ENCODE measurements at places on chromosomes 1 and 21. TPM values are rescaled to one million over a fixed set of nuclear protein-coding genes. Genes with fewer than 3 reads are reported as not detected.

DNA sequence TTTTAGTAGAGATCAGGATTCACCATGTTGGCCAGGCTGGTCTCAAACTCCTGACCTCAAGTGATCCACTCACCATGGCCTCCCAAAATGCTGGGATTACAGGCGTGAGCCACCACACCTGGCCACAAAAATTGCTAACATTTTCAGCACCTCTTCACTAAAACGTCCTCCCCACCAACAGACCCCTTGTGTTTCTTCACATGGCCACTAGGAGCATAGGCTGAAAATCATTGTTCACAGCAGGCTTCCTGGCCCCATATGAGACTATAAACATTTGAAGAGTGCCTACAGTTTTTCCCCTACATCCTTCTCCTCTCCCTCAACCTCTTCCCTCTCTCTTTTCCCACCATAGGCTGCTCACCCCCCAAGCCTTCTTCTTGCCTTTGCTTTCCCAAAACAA is 28.0 kb upstream of the SFPQ start:
- DNase-seq = no peak

GRCh38 chr1:18998016-18998724 is 41.7 kb upstream of the IFFO2 start:
- no peak for DNase-seq

Gene SH2D2A
- 0.74 TPM for total RNA-seq

DNA sequence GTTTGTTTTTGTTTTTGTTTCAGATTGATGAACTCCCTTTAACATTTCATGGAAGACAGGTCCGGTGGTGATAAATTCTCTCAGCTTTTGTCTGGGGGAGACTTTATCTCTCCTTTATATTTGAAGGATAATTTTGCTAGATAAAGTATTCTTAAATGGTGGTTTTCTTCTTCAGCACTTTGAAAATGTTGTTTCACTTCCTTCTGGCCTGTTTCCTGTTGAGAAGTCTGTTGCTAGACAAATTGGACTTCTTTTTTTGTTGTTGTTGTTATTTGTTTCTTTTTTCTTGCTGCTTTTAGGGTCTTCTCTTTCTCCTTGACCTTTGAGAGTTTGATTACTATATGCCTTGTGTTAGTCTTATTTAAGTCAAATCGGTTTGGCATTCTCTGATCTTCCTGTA is 50.8 kb downstream of the CRP start:
- DNase-seq = no peak

GRCh38 chr1:93578911-93579825 is 102.5 kb downstream of the BCAR3 start:
- DNase-seq = no peak

- no peak for DNase-seq
These were observed 114.1 kb downstream of the ERG start for GRCh38 chr21:38384238-38384560.

GRCh38 chr1:48043622-48044021 is 46.4 kb upstream of the TRABD2B start:
- DNase-seq = no peak

DNA sequence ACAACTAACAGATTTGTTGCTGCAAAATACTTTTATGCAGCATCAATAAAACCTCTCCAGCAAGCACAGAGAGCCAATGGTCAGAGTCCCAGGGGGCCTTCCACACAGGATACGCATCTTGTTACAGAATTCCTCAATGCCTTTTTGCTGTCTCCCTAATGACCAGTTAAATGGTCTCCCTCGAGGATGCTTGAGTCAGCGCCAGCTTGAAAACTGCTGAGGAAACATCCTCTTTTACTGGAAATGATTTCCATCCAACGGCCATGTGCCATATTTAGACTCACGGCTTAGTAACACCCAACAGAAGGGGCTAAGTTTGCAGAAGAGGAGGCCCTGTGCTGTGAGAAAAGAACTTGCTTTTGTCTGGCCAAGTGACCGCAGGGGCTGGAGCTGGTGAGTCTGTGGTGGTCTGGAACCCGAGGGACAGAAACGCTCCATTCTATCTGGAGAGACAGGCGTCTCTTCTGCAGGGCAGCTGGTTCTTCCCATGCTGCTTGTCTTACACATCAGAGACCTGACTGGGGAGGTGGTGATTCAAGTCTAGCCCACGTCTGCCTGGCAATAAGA is 496.4 kb downstream of the SETD4 start:
- DNase-seq = peak; percentile 76

DNA sequence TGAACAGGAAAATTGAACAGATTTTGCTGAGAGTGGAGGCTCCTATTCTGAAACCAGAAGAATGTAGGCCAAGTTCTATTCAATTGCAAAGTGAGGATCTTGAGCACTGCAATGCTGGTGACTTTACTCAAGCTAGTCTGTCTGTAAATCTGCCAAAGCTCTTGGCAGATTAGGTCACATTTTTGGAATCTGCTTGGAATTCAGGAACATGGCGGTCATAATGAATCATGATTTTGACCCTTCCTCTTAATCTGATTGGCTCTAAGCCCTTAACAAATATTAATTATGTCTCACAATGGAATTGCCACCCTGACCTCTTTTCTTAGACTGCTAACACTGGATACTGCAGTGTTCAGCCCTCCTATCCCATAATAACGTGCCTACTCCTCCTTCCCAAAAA is 7.2 kb upstream of the GNG12 start:
- DNase-seq = no peak

GRCh38 chr1:212520299-212520698 is 87.6 kb downstream of the NENF start:
- DNase-seq = no peak

DNA sequence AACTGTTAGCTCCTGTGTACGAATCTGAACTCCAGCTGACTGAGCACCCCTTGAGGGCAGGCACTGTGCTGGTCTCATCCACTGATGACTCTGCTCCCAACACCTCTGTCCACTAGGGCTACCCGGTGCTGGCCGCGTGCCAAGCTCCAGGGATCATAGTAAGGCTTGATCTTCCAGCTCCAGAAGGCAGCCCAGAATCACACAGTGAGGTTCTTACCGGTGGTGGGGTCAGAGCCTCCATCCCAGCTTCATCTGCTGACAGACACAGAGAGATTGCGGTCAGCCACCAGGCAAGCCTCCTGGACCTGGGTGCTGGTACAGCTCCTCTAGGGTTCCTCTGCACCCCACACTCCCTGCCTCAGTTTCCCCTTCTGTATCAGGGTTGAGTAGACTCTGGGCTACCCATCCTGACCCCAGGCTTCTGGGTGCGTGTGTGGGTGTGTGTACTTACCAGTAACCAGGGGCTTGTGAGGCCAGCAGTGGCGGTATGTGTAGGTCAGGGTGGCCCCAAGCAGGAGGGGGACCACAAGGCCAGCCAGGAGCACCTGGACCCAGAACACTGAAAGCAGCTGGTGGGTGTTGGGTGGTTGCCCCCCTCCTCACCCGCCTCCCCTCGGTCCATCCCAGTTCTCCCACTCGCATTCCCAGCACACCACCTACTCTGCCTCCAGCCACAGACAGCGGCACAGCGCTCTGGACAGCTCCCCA is 3.4 kb downstream of the TNFRSF25 start:
- no peak for DNase-seq

DNA sequence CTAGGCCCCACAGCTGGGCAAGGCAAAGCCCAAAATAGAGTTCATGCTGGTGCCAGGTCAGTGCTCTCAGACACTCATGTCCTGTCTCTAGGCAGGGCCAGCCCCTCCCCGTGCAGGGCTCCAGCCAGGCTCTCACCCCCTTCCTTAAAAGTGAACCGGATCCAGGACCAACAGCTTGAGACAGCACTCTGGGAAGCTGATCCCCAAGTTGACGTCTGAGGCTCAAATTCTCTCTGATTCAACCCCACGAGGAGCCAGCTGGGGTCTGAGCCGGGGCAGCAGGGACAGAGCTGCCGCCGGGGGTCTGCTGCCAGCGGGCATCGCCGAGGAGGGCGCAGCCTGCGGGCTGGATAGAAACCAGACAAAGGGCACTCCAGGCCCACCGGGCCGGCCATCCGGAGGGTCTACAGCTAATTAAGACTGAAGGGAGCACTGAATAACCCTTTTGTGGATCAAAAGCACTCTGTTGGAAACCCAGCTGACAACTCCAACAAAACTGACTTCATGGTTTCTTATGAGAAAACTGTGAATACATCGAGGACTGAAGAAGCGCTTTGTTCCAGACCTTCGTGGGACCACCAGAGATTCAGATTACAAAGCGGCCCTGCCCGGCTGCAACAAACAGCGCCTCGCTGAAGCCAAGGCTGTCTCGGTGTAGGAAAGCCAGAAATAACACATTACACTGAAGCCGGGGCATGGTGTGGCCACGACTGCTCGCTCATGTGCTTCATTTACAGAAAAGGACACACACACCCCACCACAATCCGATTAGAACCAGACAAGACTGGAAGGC is 95.8 kb downstream of the PSMG1 start:
- peak; percentile 70 for DNase-seq

GRCh38 chr1:244919320-244920282 is 55.3 kb upstream of the HNRNPU start:
- DNase-seq = no peak

- no peak for DNase-seq
These were observed 41.0 kb upstream of the ERO1B start for GRCh38 chr1:236322566-236323409.

- peak; percentile 82 for DNase-seq
These were observed 37.8 kb upstream of the BMP8A start for GRCh38 chr1:39453603-39454002.

Gene CRNN
- total RNA-seq = not detected

GRCh38 chr1:202575918-202576653 is 134.2 kb downstream of the SYT2 start:
- no peak for DNase-seq

Gene LRRC38
- total RNA-seq = 7.0 TPM

DNA sequence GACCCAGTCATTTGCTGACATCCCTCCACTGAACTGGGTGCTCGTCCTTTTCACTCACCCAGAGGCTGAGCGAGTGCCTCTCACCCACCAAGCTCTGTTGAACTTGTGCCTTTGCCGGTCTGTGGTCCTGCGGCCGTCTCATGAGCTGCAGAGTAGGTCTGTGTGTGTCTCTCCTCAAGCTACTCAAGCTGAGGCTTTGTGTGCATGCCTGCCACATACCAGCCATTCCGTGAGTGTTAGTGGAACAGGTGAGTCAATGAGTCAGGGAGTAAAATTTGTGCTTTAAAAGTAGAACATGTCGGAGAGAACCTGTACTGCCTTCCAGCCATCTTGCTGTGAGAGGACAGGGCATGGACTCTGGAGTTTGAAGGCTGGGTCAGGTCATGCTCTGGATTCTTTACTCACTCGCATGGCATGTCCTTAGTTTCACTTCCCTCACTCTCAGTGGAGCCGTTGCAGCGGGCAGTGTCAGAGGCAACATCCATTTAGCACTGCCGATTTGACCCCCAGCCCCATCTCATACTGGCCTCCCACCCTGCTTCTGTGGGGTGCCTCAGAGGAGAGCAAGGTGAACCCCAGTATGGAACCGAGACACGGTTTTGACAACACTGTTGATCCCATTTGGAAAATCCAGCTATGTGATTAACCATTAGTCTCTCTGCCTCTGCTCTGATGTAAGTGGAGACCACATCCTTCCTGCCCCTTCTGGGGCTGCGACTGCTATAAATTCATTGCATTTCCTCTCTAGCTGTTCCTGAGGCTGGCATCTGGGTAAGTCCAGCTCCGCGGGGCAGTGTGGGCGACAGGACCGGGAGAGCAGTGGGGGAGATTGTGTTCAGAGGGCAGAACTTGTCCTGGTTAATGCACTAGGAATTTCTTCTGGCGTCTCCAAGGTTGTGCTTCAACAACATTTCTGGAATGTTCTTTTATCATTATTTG is at the start of gene NLRP3:
Gene NLRP3, plus strand, starts transcription at position 751 of the 939 bp plus-strand sequence. CDS start 2,628 bp downstream, outside the sequence.
- DNase-seq = peak; percentile 25

DNA sequence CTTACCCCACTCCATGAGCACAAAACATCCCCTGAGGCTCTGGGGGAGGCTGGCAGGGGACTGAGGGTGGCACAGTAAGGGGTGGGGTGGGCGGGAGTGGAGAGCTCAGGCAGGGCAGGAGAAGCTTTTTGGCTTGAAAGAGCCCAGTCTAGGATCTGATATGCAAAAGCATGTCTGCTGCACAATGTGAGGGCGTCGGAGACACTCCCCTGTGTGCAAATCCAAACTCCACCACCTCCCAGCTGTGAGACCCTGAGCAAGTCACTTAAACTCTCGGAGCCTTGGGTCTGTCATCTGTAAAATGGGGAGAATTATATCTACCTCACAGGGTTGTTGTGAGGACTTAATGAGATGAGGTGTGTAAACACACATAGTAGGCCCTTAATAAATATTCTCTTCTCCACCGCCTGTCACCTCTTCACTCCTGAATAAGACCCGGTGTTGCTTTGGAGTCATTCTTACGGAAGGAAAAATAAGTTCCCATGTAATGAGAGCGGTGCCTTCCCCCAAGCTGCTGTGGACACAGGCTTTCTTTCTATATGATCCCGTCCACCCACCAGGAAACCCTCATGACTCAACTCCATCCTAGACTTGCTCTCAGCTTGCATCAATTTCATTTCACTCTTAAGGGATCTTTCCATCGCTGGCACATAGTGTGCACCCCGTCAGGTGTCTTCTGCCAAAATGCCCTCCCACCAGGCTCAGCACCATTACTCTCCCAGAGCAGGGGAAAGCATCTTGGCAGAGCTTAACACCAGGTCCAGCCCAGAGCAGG is 12.5 kb downstream of the KCNN3 start:
- no peak for DNase-seq

DNA sequence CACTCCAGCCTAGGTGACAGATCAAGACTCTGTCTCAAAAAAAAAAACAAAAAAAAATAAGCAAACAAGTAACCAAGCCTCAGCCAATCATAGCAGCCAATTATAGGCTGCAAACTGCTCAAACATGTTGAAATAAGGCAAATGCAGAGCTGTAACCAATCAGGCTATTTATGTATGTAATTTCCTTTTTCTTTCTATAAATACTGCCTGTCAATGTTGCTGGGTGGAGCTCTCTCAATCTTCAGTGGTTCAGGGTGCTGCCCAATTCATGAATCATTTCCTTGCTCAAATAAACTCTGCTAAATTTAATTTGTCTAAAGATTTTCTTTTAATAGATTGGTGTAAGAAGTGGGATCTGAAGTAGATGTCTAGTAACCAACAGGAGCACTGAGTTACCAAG is 11.6 kb upstream of the CD1D start:
- DNase-seq = no peak

GRCh38 chr1:237677979-237678378 is 212.7 kb downstream of the ZP4 start:
- no peak for DNase-seq

DNA sequence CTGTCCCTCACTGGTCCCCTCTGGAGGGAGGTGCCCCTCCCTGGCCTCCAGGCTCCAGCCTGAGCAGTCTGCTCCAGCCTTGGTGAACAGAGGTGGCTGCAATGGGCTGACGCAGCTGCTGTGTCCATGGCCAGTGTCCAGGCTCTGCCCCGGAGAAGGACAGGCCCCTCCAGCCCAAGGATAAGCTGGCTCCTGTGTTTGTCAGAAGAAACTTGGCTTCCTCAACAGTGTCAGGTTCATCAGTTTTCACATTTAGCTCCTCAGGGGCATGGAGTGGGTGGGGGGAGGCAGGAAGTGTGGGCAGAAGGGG is 402.8 kb downstream of the MATN1 start:
- no peak for DNase-seq
